ENCODE measurements at places on chromosomes 6 and 20. TPM values are rescaled to one million over a fixed set of nuclear protein-coding genes. Genes with fewer than 3 reads are reported as not detected.

The ZNFX1 gene
- 18.9 TPM for total RNA-seq

The PKHD1 gene
- total RNA-seq = 0.40 TPM

The TRIM40 gene
- not detected for total RNA-seq

The HLA-DOA gene
- total RNA-seq = not detected

The DZANK1 gene
- total RNA-seq = 2.6 TPM

The DCBLD1 gene
- total RNA-seq = 31.1 TPM

The MYCT1 gene
- total RNA-seq = 0.55 TPM

The FUT9 gene
- total RNA-seq = not detected

The BLOC1S5 gene
- total RNA-seq = 5.8 TPM

The SMLR1 gene
- total RNA-seq = not detected

The LPA gene
- not detected for total RNA-seq

The CST1 gene
- 0.92 TPM for total RNA-seq

The HLA-DMB gene
- not detected for total RNA-seq

The PROKR2 gene
- not detected for total RNA-seq

The RARS2 gene
- total RNA-seq = 12.7 TPM

- no peak for DNase-seq
Measured at GRCh38 chr6:112005013-112005371, 48.9 kb upstream of the CCN6 start.

- peak; percentile 59 for DNase-seq
Measured at GRCh38 chr6:167898673-167899311, 72.1 kb downstream of the AFDN start.

DNA sequence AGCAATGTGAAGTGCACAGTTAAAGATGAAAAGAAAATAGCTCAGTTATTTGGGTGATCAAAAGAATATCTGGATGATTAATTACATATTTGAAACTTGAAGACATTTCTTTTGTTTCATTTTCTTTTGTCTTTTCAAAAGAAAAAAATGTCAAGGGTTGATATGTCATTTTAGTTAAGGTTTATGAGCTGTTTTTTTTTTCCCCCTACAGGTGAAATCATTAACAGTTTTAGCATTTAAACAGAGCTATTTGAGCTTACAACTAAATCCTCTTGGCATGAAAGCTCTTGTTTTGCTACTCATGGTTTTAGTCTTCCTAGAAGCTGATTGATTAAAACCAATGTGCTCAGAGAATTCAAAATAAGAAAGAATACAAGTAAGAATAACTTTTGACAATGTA, 887.3 kb downstream of the PHF3 start:
- no peak for DNase-seq

DNA sequence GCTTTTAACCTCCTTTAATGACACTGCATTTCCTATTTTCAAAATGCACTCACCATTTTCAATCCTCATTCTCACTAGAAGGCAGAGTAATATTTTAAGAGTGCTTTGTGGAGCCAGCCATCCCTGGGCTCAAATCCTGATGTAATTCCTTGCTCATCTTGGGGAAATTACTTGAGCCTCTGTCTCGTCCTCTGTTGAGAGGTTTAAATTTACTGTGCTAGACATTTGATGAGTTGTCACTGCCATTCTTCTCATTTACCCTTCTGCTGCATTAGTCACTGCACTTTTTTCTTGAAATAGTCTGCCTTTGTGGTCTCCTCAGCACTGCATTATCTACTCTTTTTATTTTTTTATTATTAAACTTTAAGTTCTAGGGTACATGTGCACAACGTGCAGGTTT, 150.0 kb upstream of the HDDC2 start:
- DNase-seq = no peak

DNA sequence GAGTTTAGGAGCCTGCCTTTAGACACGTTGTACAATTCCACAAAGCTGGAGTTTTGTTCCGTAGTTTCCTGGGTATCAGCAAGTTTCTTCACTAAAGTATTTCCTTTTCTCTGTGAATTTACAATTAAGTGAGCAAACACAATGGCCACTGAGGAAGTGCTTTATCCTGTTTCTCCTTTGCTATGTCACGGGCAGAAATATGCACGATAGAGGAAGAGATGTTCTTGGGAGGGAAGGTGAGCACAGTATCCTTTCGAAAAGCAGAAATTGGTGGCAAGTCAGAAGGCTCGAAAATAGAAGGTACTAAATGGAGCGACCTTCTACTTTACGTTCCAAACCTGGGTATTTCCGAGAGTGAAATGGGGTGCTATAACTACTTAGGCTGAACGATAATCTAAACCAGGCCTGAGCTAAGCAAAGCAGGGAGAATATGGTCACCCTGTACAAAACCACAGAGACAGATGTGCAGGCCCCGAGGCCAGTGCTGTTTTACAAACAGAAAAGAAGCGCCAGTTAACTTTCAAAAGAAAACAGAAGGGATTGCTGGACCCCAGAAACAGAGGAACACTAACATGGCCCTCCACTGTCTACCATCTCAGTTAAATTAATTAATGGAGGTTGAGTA, 259.6 kb downstream of the TBC1D7 start:
- no peak for DNase-seq

- no peak for DNase-seq
Measured at GRCh38 chr20:57476084-57476526, 48.8 kb downstream of the CTCFL start.

- peak; percentile 45 for DNase-seq
Measured at GRCh38 chr6:141610741-141611140, 522.0 kb upstream of the GJE1 start.

DNA sequence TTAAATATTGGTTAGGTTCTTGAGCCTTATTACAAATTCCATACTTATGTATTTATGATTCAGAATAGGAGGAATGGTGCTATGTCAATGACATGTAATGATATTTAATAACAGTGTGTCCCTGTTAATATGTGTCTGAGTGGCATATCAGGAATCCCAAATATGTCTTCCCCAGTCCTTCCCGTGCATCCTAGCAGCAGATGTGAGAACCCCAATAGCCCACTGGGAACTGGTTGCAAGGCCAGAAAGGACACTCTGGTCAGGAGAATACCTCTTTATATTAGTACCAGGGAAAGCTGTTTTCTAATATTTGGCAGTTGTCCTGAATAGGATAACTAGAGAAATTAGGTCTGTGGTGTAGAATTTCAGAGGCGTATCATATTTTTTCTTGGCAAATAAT, 159.1 kb upstream of the PDE7B start:
- DNase-seq = no peak

- no peak for DNase-seq
Measured at GRCh38 chr20:35301426-35301825, 9.2 kb upstream of the FAM83C start.

GRCh38 chr6:109073344-109074132, 21.1 kb downstream of the SESN1 start:
- DNase-seq = peak; percentile 74

- DNase-seq = peak; percentile 71
Measured at GRCh38 chr6:82251942-82252341, 4.4 kb upstream of the IBTK start.

DNA sequence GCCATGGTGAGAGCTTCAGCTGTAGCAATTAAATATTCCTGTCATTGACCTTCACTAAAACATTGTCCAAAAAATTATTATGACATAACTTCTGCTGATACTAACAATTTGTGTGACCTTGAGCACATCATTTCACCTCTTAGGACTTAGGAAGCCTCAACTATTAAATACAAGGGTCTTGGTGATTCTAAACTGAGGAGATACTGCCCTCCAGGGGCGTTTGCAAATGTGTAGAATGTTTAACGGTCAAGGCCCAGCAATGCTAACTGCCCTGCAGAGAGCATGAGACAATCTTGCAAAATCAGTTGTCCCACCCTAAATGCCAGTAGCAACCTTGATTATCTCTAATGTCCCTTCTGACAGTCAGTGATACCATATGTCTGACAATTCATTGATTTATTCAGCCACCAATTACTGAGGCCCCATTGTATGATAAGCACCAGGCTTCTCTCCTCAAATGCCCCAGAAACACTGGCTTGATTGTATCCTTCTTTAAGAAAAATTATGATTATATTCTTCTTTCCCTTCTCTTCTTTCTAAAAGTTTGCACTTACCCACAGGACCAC, 284.1 kb upstream of the PLN start:
- DNase-seq = peak; percentile 27

DNA sequence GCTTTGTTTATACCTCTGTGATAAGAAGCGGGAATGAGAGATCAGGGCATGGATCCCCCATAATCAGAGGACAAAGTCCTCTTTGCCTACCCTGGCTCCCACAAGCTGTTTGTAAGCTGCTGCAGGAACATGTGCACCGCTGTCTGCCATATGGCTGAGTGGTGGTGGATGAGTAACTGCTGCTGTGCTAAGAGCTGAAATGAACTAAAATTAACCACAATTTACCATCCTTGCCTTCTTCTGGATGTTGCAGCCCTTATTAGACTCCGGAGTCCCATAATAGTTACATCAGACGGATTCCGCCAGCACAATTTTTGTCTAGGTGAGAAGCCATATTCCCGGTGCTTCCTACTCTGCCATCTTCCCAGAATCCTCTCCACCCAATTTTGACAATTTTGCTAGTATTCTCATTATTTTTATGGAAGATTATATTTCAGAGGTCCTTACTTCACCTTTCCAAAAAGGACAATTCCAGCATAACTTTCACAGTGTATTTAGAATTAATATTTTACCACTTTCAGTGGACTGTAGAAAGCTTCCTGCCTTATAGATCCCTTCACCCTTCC, 6.0 kb upstream of the CMTR1 start:
- DNase-seq = no peak

GRCh38 chr20:54176610-54177009, 2.8 kb upstream of the CYP24A1 start:
- DNase-seq = peak; percentile 83

DNA sequence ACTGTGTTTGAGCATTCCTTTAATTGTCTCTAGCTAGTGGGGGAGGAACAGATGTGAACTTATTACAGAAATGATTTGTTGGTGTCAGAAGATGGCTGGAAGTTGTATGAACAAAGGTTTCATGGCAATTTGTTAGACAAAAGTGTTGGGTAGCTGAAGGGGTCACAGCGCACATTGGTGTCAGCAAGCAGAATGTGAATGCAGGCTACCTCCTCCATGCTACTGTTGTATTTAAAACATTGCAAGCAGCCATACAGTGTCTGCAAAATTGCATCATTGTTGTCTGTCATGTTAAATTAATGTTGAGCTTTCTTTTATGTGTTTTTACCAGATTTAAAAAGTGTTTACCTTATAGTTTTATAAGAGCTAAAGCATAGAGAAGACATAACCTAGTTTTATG, 6.2 kb downstream of the LRRC1 start:
- no peak for DNase-seq

- DNase-seq = peak; percentile 37
Measured at GRCh38 chr6:156776470-156776839, 723 bp upstream of the ARID1B start.

- DNase-seq = no peak
Measured at GRCh38 chr20:704726-705125, 29.1 kb upstream of the SCRT2 start.

GRCh38 chr6:157868835-157869234, 45.8 kb downstream of the SNX9 start:
- no peak for DNase-seq

- no peak for DNase-seq
Measured at GRCh38 chr6:105253787-105254186, 74.0 kb upstream of the POPDC3 start.

GRCh38 chr6:119758385-119758784, 408.8 kb upstream of the MAN1A1 start:
- DNase-seq = no peak

- no peak for DNase-seq
Measured at GRCh38 chr6:154252678-154253077, 103.9 kb downstream of the IPCEF1 start.

DNA sequence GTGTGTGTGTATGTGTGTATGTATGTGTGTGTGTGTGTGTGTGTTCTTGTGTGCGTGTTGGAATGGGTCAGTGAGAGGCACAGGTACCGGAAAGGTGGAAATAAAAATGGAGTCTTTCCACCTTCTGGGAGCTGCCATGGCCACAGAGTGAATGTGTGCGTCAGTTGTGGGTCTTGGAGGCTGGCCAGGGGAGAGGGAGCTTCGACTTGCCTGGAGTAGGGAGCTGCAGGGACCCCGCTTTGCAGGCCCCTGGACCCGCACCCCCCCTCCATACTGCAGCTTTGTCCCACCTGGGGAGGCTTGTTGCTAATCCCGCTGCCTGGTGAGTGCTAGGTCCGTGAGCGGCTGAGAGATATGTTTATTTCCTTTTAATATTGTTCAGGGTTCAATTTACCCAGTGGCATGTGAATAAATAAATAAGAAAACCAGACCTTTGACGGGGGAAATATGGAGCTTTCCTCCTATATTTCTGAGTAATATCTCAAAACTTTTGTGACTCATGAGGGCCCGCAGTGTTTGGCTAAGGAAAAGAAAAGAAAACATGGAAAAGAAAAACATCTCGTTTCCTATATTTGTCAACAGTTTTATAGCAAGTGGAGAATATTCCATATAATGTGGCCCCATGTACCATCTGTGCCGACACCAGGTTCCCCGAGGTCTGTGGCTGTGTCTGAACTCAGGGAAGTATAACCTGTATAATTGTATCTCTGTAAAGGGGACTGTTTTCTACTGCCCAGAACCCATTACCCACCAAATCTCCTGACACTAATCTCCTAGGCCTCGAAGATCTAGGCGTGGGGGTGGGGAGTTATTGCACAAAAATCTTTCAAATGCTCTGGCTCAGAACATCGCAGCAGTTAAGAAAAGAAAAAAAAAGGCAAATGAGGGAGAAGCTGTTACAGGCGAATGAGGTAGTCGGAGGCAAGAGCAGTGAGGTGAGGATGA, 24.6 kb upstream of the CCDC167 start:
- DNase-seq = peak; percentile 77
